ENCODE measurements at places on chromosomes 2 and 18. TPM values are rescaled to one million over a fixed set of nuclear protein-coding genes. Genes with fewer than 3 reads are reported as not detected.

The TGFA gene
- total RNA-seq, result not detected

DNA sequence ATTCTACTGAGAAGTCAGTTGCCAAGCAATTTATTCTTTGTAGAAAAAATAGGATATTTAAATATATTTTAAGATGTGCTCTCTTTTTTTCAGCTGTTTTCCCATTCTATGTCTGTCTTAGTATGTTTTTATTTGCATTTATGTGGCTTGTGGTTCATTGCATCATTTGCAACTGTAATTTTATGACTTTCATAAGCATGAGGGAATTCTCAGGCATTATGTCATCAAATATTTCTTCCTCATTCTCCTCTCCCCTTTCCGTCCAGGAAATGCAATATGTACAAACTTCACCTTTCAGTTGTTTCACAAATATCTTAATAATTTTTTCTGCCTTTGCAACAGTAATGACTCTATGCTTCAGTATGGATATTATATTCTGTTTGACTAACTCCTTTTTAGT, 560.2 kb upstream of the LRATD1 start:
- DNase-seq, result no peak

- DNase-seq, result no peak
Measured at GRCh38 chr2:148643421-148643820, 1.1 kb upstream of the EPC2 start.

The ADCYAP1 gene
- not detected for total RNA-seq

DNA sequence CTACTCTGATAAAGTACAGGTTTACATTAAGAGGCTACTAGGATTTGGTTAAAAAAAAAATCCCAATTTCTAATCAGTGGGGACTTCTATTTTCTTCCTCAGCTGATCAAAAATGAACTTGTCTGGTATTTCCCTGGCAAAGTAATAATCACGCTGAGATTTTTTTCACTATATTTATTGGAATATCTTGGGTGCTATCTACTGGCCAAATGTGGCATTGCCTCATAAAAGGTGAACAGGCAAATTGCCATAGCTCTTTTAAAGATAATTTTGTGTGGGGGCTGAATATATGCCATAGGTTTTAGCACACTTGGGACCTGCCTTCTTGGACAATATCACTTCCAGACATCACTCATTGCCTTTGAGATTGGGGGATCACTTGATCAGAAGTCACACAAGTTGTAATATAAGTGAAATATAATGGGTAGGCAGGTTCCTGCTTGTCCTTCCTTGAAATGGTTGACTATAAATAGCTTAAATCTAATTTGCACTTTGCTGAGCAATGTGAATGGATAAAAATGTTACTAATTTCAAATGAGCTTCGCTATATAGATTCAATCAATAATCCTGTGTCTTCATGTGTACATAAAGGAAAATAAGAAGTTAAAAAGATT, 7.0 kb upstream of the NXPH2 start:
- peak; percentile 33 for DNase-seq
